Activated CD4-positive, alpha-beta T cell treated with anti-CD3 and anti-CD28 coated beads, Interleukin-2, amount 50 U/mL, for 24 hours (primary cell): ENCODE measurements at places on chromosomes 7 and 10.

- DNase-seq = no peak
Measured at GRCh38 chr7:73820013-73820412, 10.8 kb upstream of the CLDN4 start.

DNA sequence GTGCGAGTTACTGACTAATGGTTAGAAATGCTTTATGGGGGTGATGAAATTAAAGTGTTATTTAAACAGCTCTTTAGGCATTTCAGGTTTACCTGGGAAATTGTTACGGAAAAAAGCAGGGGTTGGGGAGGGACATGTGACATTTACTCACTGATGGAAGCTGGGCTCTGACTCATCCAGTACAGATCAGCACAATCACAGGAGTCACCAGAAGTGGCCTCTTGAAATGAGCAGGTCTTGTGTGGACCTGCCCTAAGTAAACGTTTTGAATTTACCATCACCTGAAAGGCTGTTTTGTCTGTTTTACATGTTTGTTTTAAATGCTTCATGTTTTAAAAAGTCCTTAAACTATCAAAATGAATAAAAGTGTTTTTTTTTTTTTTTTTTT is 2.3 kb downstream of the GLRX3 start:
- no peak for DNase-seq

DNA sequence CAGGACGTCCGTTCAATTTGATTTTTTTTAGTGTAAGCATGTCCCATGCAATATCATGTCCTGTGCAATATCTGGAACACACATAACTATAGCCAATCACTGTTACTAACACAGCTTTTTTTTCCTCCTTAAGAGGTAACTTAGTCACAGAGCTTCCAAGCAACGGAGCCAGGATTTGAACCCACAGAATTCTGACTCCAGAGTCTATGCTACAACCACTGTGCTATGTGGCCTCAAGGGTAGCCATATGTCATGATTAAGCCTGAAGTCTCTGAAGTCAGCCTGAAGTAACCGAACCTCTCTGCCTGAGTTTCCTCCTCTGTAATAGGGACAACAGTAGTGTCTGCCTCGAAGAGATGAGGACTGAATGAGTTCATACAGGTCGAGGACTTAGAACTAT is 42.2 kb upstream of the TCF7L2 start:
- no peak for DNase-seq

DNA sequence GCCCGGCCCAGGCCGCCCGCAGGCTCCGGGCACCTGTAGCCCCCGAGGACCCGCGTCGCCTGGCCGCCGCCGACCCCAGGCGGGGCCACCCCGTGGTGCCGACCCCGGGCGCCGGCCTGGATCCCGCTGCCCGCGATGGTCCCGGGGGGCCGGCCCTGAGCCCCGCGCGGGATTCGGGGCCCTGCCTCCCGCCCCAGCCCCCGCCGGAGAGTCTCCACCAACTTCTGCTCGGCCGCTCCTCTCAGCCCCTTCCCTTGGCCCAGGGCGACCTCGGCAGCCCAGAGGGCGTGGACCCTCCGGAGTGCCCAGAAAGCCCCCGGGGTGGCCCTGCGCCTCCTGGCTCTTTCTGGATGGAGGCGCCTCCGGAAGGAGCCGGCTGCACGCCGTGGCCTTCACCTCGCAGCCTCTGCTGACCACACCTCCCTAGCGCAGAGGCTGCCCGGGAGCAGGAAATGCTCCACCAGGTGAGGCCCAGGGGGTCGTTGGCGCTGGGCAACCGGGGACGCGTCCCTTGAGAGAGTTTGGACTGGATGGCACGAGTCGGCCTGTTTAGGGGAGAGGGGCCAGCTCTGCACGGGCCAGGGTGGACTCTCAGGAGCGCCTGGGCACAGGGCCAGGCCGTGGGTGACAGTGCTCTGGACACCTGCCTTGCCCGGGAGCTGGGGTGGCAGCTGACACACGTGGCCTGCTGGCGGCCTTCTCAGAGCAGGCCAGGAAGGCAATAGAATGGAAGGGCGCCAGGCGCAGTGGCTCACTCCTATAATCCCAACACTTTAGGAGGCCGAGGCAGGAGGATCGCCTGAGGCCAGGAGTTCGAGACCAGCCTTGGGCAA is 529 bp downstream of the ZNF853 start:
- DNase-seq = no peak

- DNase-seq = no peak
Measured at GRCh38 chr10:48818861-48819520, 120.6 kb downstream of the LRRC18 start.

- no peak for DNase-seq
Measured at GRCh38 chr10:62153191-62153590, 115.5 kb downstream of the RTKN2 start.

DNA sequence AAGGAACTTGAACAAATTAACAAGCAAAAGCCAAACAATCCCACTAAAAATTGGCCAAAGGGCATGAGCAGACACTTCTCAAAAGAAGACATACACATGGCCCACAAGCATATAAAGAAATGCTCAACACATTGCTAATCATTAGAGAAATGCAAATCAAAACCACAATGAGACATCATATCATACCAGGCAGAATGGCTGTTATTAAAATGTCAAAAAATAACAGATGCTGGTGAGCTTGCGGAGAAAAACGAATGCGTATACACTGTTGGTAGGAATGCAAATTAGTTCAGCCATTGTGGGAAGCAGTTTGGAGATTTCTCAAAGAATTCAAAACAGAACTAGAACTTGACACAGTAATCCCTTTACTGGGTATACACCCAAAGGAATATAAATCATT is 311.7 kb upstream of the HPS1 start:
- no peak for DNase-seq

GRCh38 chr7:89232-90019 is 102.9 kb upstream of the FAM20C start:
- DNase-seq = no peak

DNA sequence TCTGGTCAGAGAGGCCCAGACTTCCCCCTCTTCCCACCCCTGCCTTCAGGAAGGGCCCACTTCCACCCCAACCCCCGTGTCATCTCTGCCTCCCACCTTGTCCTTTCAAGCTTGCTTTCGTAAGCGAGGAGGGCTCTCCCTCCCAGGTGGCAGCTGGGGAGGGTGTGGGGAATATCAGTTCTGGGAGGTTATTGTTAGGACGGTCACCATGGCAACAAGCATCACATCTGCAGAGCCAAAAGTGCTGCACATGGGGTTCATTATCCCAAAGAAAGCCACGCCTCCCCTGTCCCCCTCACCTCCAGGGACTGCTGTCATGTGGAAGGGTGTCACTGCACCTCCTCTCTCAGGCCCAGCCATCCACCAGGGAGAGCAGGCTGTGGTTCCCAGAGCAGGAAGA is 2.6 kb upstream of the CAMK2B start:
- DNase-seq = no peak

DNA sequence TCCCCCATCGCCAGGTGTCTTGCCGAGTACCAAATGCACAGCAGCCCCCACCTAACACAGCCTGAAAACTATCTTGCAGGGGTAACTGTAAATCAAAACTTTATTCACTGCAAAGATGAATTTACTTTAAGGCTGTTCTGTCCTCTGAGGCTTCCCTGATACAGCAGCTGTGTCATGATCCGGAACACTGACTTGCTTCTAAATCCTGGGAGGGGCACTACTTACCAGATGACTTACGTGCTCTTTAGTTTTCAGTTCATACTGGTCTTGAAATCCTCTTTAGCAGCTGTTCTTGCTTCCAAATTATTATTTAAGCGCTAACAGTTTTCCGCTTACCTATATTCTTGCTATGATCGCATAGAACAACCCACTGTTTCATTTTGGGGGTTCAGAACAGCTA is 4.9 kb downstream of the DYNC1I1 start:
- no peak for DNase-seq

DNA sequence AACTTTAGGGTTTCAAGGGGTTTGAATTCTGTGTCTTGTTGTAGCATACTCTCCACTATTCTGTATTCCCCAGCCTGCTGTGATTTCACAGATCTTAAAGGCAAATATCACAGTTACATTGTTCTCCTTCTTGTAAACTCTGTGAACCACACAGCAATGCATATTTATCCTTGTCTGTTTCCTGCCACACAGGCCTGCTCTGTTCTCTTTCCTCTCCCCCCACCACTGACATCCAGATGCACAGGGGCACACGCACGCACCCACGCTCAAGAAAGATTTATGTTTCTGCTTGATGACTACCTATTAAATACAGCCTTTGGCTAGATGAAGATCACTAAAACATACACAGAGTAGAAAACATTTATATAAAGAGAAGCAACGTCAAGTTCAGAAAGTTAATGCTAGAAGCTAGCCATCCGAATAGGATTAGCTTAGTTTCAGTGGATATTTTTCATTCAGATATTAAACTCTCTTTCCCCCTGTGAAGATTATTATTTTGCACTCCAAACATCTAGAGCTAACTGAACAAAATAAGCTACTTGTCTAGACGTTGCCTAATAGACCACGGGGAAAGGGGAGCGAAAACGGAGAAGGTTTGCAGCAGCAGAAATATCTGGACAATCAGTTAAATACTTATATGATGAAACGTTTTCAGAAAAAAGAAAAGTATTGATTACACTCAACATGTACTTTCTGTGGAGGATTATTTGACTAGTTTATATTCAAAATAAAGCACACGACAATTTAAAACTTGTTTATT is 193.1 kb upstream of the SEMA3C start:
- DNase-seq = no peak

DNA sequence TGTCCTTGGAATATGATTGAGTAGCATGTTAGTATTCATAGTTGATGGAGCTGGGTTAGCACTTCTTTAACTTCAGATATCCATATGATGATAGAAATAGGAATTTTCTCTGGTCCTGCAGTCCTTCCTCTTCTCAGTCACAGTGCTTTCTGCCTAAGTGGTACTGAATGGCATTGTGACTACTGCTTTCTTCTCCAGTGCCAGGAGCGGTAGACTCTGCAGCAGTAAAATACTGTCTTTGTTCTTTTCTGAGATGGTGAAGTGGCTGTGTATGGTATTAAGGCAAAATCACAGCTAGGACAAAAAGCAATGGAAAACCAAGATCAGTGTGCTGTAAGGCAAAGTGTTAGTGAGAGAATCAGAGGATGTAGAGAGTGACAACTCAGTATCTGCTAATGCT is 46.6 kb downstream of the C1GALT1 start:
- no peak for DNase-seq

GRCh38 chr10:92024700-92025099 is 101.1 kb downstream of the BTAF1 start:
- no peak for DNase-seq

DNA sequence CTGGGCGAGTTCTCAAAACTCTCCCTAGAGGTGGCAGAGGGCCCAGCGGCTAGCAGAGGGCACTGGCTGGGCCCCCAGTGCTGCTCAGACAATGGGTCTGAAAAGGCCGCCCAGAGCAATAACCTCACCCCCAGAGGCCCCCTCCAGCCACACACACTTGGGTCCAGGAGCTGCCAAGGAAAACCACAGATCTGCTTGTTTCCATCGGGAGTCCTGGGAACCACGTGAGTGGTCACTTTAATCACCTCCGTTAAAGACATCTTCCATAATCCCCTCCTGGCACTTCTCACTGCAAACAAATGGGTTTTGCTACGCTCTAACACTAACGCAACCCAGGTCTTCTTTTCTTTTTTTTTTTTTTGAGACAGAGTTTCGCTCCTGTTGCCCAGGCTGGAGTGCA is 30.0 kb downstream of the NUDT1 start:
- no peak for DNase-seq

- DNase-seq = no peak
Measured at GRCh38 chr7:19213746-19214145, 68.5 kb upstream of the FERD3L start.

DNA sequence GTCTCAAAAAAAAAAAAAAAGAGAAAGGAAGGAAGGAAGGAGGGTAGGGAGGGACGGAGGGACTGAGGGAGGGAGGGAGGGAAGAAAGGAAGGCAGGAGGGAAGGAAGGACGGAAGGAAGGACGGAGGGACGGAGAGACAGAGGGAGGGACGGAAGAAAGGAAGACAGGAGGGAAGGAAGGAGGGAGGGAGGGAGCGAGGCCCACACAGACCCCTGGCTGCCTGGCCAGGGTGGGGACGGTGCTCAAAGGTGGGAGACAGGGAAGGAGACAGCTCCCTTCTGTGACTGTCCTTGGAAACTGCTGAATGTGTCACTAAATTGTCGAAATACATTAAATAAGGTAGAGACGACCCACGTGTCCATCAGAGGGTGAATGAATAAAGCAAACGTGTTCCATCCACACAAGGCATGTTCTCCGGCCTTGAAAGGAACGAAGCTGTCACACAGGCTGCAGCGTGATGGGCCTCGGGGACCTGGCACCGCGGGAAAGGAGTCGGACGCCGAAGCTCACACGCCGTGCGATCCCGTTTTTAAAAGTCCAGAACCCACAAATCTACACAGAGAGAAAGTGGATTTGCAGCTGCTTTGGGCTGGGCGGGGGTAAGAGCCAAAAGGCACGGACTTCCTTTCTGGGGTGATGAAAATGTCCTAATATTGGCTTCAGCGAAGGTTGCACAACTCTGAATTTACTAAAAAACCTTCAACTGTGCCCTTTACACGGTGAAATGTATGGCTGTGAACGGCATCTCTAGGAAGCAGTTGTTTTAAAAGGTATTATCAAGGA is 23.3 kb downstream of the ADAP1 start:
- DNase-seq = no peak

DNA sequence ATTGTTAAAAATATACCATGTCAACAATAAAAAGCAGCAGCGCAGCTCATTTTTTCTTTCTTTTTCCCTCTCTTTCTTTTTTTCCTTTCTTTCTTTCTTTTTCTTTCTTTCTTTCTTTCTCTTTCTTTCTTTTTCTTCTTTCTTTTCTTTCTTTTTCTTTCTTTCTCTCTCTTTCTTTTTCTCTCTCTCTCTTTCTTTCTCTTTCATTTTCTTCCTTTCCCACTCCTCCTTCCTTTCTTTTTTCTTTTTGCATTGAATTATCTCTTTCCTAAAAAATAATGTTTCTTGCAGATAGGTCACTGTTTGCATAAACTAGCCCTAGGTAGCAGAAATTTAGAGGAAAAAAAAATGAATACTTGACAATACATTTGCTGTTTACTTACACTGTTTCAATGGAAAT is 755.1 kb upstream of the COBL start:
- DNase-seq = no peak

DNA sequence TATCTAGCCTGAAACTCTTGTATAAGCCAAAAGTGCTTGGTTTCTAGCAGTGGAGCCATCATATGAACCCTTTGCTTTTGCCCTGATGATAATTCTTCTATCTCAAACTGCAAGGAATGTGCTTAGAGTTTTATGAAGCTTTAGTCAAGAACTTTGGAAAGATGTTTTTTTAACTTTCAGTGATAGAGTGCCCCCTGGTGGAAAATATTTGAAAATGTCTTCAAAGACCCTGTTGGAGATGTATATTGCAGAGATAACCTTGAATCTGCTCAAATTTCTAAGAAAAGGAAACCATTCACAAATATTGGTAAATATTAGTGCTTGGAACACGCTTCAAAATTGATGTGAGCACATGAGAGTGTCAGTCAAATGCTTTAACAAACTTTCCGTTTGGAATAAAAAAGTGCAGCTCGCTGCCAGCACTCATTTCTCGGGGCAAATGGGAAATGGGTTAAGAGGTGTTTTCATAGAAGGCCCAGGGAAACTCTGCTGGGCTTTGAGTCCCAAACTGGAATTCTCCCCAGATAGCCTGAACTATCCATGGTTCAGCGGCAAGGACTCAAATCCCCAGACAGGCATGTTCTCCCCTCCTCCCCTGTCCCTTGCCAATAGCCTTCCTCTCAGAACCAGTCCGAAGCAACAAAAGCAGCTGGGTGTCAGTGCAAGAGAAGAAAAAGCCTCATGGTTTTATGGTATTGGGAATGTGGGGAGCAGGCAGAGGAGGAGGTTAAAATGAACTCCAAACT is 129.3 kb downstream of the MYOF start:
- no peak for DNase-seq
